ENCODE measurements at places on chromosomes 12 and 14. TPM values are rescaled to one million over a fixed set of nuclear protein-coding genes. Genes with fewer than 3 reads are reported as not detected.

DNA sequence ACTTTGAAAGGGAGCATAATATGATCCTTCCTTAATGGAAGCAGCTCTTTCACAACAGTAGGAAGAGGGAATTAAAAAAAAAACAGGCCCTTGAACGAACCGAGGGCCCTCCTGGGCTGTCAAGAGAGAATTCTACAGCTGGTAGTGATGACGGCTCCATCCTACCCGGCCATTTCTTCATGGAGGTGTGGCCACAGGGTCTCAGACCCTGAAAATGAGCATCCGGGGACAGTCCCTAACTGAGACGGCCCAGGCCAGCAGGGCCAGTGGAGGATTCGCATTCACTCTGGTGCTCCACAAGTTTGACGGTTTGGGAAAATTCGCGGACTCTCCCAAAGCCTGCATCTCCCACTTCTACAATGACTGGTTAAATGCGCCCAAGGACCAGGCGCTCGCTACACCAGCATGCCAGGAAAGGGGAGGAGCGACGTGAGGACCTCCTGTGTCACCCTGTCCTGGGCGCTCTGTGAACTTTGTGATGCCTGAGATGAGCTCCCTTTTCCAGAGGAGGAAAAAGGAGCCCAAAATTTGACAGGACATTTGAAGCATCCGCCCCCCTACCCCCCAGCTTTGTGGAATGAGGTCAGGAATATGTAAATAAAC lies 66.8 kb downstream of the BCL11B start:
- peaks cover 3% of the 10 kb centered on the region for H3K4me1 ChIP-seq
- no peak for DNase-seq
- no peak overlapping the region for H3K27ac ChIP-seq
- no peaks in the 10 kb centered on the region for H3K36me3 ChIP-seq
- peaks cover 5% of the 10 kb centered on the region for H3K27me3 ChIP-seq
- H3K4me3 ChIP-seq: no peak overlapping the region

DNA sequence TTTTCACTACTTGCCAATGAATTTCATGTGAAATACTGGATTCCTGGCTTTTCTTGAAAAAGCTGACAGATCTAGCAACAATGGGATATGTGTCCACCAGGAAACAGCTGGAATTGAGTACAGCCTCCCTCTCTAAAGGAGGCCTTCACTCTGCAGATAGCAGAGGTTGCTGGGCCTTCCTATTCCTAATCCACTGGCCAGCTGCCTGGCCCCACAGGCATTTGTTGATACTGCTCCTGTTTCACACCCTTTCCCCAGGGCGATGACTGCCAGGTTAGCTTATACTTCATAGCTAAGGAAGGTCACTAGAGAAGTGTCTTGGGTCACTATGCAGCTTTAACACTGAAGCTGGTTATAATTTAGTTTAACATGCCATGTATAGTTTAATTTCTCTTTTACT lies 87.5 kb upstream of the PDZRN4 start:
- H3K27me3 ChIP-seq: no peaks in the 10 kb centered on the region
- no peaks in the 10 kb centered on the region for H3K36me3 ChIP-seq
- H3K27ac ChIP-seq: no peak overlapping the region
- DNase-seq: no peak
- no peak overlapping the region for H3K4me3 ChIP-seq
- no peaks in the 10 kb centered on the region for H3K4me1 ChIP-seq

DNA sequence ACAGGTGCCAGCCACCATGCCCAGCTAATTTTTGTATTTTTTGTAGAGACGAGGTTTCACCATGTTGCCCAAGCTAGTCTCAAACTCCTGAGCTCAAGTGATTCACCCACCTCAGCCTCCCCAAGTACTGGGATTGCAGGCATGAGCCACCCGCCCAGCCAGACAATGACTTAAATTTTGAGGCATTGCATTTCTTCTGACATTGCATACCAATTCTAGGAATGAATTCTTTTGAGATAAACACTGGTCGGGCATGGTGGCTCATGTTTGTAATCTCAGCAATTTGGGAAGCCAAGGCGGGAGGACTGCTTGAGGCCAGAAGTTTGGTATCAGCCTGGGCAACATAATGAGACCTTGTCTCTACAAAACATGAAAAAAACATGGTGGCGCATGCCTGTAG lies 2.5 kb upstream of the CELA1 start:
- H3K27ac ChIP-seq: no peak overlapping the region
- H3K4me1 ChIP-seq: no peaks in the 10 kb centered on the region
- H3K36me3 ChIP-seq: no peaks in the 10 kb centered on the region
- no peak for DNase-seq

- no peaks in the 10 kb centered on the region for H3K27me3 ChIP-seq
- no peak overlapping the region for H3K4me3 ChIP-seq
- H3K36me3 ChIP-seq: no peaks in the 10 kb centered on the region
- no peak for DNase-seq
- H3K27ac ChIP-seq: no peak overlapping the region
Observed at GRCh38 chr12:107500307-107500706, 185.3 kb upstream of the PWP1 start.

- H3K27me3 ChIP-seq: no peaks in the 10 kb centered on the region
- peak; percentile 54 for DNase-seq
- H3K4me1 ChIP-seq: peaks cover 5% of the 10 kb centered on the region
- H3K36me3 ChIP-seq: no peaks in the 10 kb centered on the region
Observed at GRCh38 chr14:76710056-76711010, 50.9 kb upstream of the VASH1 start.

GRCh38 chr14:87698481-87698880 lies 294.5 kb downstream of the GALC start:
- no peaks in the 10 kb centered on the region for H3K4me1 ChIP-seq
- no peak for DNase-seq
- no peaks in the 10 kb centered on the region for H3K27me3 ChIP-seq
- H3K27ac ChIP-seq: no peak overlapping the region

- H3K36me3 ChIP-seq: peaks cover 40% of the 10 kb centered on the region
Observed at GRCh38 chr12:54390668-54391551, 6.4 kb upstream of the ZNF385A start.

GRCh38 chr14:94823556-94824341 lies 53.8 kb upstream of the GSC start:
- H3K4me3 ChIP-seq: no peak overlapping the region
- H3K4me1 ChIP-seq: peaks cover 11% of the 10 kb centered on the region
- no peak overlapping the region for H3K27ac ChIP-seq
- no peaks in the 10 kb centered on the region for H3K27me3 ChIP-seq
- DNase-seq: no peak

GRCh38 chr12:42447371-42447786 lies 121.4 kb downstream of the PPHLN1 start:
- no peak overlapping the region for H3K27ac ChIP-seq
- DNase-seq: no peak
- H3K36me3 ChIP-seq: no peaks in the 10 kb centered on the region
- no peak overlapping the region for H3K4me3 ChIP-seq
- H3K4me1 ChIP-seq: peaks cover 5% of the 10 kb centered on the region

- no peaks in the 10 kb centered on the region for H3K36me3 ChIP-seq
- H3K4me1 ChIP-seq: peaks cover under 1% of the 10 kb centered on the region
- no peak for DNase-seq
- no peaks in the 10 kb centered on the region for H3K27me3 ChIP-seq
Observed at GRCh38 chr12:28369483-28369882, 179.2 kb downstream of the CCDC91 start.

- no peak for DNase-seq
- H3K27me3 ChIP-seq: no peaks in the 10 kb centered on the region
- no peaks in the 10 kb centered on the region for H3K4me1 ChIP-seq
- no peak overlapping the region for H3K27ac ChIP-seq
Observed at GRCh38 chr12:81300454-81300853, 222.6 kb downstream of the ACSS3 start.

GRCh38 chr12:119417440-119417839 lies 82.9 kb downstream of the CCDC60 start:
- H3K27ac ChIP-seq: no peak overlapping the region
- no peaks in the 10 kb centered on the region for H3K27me3 ChIP-seq
- no peak overlapping the region for H3K4me3 ChIP-seq
- no peak for DNase-seq

GRCh38 chr14:19823765-19824164 lies 20.2 kb downstream of the OR4N2 start:
- H3K4me3 ChIP-seq: no peak overlapping the region
- H3K36me3 ChIP-seq: no peaks in the 10 kb centered on the region
- no peaks in the 10 kb centered on the region for H3K4me1 ChIP-seq

GRCh38 chr14:68507544-68508081 lies 285.3 kb downstream of the ZFP36L1 start:
- DNase-seq: no peak
- no peak overlapping the region for H3K4me3 ChIP-seq
- H3K27ac ChIP-seq: no peak overlapping the region
- H3K36me3 ChIP-seq: no peaks in the 10 kb centered on the region
- peaks cover 43% of the 10 kb centered on the region for H3K4me1 ChIP-seq

DNA sequence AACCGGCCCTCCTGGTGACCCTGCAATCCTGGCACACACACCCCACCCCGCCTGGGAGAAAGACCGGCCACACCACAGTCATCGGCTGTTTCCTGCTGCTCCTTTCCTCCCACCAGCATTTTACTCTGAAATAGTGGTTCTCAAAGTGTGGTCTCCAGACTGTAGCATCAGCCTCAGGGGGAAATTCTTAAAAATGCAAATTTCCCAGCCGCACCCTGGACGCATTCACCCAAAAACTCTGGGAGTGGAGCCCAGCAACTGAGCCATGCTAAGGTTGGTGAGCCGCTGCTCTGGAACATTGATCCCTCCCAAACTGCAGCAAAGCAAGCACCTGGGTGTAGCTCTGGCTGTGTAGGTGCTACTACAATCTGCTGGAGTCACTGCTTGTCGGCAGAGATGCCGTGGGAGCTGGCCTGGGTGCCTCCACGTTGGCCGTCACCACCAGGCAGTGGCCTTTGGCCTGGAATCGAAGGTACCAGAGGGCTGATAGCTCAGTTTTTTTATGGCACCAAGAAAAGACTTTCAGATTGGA lies 38.4 kb upstream of the BCL2L14 start:
- H3K4me3 ChIP-seq: peak overlapping the region; percentile 33
- no peaks in the 10 kb centered on the region for H3K36me3 ChIP-seq
- no peak for DNase-seq
- H3K27ac ChIP-seq: peak overlapping the region; percentile 86
- H3K27me3 ChIP-seq: no peaks in the 10 kb centered on the region
- no peaks in the 10 kb centered on the region for H3K4me1 ChIP-seq

- no peaks in the 10 kb centered on the region for H3K36me3 ChIP-seq
- peak overlapping the region; percentile 84 for H3K27ac ChIP-seq
- peak; percentile 78 for DNase-seq
- no peaks in the 10 kb centered on the region for H3K27me3 ChIP-seq
- H3K4me3 ChIP-seq: no peak overlapping the region
Observed at GRCh38 chr12:3604748-3605586, 114.0 kb downstream of the PRMT8 start.

DNA sequence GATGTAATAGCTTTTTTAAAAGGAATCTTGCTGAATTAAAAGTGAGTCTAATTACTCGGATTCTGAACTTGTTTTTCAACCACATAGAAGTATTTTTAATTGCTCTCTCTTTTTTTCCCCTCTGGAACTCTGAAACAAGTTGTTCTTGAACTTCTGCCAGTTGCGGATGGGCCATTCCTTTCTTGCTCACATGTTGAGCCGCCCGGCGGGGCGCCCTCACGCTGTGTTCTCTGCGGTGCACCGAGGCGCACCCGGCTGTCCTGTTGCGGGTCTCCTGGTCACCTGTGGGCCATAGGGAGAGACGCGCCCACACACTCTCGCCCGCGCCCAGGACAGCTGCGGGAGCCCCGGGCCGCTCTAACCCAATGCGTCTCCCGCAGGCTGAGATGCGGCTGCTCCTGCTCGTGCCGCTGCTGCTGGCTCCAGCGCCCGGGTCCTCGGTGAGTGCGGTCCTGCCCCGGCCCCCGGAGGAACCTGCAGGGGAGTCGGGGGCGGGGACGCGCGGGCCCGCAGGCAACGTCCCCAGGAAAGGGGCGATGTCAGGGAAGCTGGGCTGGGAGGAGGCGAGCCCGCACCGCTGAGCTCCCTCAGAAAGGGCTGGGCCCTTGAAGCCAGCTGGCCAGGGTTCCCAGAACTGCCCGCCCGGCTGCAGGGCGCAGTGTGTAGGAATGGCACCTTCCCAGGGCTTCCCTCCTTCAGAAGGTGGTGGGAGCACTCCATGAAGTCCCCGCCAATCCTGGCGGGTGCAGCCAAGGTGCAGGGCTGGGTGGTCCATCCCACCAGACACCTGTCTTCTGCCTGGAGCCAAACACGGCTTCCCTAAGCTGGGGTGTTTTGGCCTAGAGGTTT lies 2.3 kb downstream of the PAPLN start:
- no peak for DNase-seq
- H3K27me3 ChIP-seq: peaks cover 78% of the 10 kb centered on the region
- peak overlapping the region; percentile 43 for H3K4me3 ChIP-seq
- peaks cover 44% of the 10 kb centered on the region for H3K4me1 ChIP-seq
- H3K27ac ChIP-seq: no peak overlapping the region

DNA sequence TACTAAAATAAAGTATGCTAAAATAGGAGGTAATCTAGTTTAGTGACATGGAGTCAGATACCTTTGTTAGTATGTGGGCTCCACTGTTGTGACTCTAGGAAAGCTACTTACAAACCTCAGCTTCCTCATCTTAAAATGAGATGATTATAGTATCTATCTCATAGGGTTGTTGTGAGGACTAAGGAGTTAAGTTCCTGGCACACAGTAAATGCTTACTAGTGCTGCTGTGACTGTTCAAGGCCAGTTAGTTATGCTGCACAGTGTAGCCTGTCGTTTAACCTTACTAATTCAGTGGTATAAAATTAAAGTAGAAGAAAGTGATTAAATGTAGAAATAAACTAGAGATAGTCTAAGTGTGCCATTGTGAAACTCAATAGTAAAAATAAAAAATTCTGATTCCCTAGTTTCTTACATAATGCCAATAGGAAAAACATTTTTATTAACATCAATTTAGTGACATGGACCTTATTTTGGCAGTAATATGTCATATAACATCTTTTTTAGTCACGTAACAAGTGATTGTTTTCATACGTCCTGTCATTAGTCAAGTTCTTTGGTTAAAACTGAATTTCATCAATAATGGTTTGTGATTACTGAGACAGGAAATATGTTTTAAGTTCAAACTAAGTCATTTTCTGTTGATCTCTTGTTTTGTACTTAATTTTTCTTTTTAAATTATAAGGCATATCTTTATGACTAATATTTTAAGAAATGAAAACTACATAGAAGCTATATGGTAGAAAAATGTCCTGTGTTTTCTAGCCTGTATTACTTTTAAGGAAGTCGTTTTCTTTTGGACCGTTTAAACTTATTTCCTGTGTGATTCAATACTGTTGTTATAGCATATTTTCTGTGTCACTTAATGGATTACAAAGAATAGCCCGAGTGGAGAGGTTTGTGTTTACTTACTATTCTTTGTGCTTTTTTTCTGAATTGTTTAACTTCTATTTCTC lies 74.0 kb downstream of the PCNX1 start:
- no peak for DNase-seq
- H3K4me1 ChIP-seq: peaks cover 51% of the 10 kb centered on the region
- no peaks in the 10 kb centered on the region for H3K27me3 ChIP-seq

Gene GNS
- 93.2 TPM for total RNA-seq

Gene PGAM5
- 30.0 TPM for total RNA-seq

Gene STXBP6
- total RNA-seq: 24.3 TPM

Gene PAX9
- total RNA-seq: not detected

Gene PTPRO
- total RNA-seq: 0.64 TPM

Data from heart right ventricle (tissue), 16 donors.